NCI-H1694 (cell line): ENCODE measurements at places on chromosomes 1 and 21.

GRCh38 chr1:19028546-19029129, 72.2 kb upstream of the IFFO2 start:
- no peak for DNase-seq

DNA sequence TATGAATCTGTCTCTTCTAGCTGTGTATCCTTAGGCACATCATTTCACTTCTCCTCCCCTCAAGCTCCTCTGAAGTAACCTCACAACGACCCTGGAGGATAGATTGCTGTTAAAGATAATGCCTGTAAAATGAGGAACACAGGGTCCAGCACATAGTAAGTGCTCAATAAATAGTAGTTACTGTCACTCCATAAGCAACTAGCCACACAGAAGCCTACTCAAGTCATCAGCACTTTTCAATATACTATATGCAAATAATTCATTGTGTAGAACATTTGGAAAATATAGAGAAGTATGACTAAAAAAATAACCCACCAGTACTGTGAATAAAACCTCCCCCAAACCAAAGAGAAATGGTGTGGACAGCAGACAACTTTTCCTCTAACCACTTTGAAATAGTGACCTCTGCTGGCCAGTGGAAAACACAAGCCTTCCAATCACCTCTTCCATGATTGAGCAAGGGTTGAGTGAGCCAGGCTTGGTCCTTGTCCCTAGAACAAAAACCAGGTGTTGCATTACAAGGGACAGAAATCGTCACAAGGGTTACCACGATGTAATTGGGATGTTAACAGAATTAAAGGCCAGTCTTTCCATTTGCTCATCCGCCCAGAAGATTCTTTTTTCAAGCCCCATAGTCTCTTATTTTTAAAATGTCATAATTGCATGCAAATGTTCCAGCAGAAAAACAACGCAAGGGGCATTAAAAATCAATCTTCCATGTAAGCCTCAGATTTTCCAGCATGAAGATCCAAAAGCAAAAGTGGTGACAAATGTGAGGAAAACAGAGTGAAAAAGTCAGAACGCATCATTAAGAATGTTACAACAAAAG, 15.7 kb upstream of the GLIS1 start:
- peak; percentile 56 for DNase-seq

DNA sequence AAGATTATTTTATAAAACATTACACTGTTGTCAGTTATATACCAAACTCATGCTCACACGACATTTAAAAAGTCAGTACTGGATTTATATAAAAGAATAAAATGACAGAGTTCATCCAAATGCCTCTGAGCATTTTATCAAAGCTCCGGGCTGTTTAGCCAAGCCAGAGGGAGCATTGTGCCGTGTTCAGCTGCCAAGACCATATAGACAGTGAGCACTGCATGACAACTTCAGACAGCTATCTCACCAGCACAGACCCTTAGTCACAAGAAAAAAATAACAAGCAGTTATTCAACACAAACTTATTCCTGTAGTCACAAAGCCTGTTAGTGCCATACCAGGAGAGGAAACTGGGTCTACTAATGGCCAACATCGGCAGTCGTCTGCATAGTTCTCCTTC, 88.0 kb upstream of the PBX1 start:
- DNase-seq: no peak

DNA sequence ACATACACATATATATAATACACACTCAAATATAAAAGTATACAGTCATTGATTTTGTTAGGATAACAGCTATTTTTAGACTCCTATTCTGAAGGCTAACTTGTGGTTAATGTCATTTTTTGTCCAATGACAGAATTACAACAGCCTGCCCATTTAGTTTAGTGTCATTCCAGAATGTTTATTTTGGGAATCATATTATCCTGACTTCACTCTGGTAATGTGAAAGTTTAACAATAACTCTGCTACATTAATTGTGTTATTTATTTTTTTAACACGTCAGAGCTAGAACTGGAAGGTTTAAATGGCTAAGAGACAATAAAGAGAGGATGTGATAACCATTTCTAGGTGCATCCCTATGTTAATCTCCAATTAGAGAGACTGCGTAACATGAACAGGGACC, 648.1 kb downstream of the USP25 start:
- no peak for DNase-seq

- no peak for DNase-seq
Measured at GRCh38 chr1:219906924-219907771, 21.2 kb downstream of the SLC30A10 start.

DNA sequence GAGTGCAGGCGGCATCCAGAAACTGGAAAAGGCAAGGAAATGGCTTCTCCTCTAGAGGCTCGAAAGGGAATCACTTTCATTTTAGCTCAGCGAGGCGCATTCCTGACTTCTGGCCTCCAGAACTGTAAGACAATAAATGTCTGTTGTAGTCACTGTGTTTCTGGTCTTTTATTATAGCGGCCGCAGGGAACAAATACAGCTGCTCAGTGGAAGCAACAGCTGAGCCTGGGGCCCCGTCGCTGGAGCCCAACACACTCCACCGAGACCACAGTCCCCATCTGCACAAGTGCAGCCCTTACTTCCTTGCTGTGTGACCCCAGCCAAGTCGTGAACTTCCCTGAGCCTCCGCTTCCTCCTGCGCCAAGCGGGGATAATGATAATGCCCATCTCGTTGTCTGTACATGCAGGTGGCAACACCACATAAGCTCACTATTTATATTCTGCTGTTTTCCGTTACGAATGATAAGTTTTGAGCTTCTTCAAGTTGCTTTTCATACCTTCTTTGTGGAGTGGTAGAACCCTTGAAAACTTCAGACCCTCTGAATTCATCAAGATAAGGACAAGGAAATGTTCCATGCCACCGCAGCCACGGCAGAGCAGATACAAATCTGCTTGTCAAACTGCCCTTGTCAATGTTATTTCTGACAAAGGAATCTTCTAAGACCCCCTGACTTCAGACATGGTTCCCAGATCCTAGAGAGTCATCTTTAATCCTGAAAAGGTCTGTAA, 3.2 kb upstream of the LAPTM5 start:
- DNase-seq: no peak

- peak; percentile 66 for DNase-seq
Measured at GRCh38 chr1:235917267-235917811, 50.6 kb upstream of the LYST start.

- DNase-seq: no peak
Measured at GRCh38 chr1:204463125-204464060, 31.2 kb downstream of the PIK3C2B start.

DNA sequence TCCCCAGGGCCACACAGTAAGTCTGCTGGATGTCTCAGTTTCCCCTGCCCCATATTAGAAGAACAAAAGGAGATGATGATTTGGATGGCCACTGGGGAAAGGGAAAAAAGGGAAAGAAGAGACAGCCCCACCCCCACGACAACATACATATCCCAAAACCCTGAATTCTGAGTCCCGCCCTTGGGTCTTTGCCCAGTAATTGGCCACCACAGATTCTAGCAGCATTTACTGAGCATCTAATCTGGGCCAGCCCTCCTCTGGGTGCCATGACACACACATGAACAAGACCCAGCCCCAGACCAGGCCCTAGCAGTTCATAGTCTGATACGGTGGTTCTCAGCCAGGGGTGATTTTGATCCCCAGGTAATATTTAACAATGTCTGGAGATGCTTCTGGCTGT, 5.2 kb upstream of the TTC4 start:
- no peak for DNase-seq

DNA sequence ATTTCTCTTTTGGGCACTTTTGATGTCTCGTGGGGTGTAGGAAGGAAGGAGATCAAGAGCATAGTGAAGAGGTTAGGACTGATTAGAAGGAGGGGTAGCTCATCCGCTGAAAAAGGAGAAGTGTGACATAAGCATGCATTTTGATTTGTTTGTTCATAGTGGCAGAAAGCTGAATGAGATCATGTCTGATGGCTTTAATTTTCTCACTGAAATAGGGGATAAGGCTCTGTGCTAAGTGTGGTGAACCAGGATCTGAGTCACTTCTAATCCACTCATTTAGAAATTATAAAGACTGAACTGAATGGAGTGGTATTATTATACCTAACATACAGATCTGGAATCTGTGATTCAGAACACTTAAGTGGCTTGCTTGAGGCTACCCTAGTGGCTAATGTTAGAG, 344.5 kb downstream of the PDE4B start:
- no peak for DNase-seq

GRCh38 chr1:11790880-11791715, 14.7 kb downstream of the MTHFR start:
- DNase-seq: no peak

DNA sequence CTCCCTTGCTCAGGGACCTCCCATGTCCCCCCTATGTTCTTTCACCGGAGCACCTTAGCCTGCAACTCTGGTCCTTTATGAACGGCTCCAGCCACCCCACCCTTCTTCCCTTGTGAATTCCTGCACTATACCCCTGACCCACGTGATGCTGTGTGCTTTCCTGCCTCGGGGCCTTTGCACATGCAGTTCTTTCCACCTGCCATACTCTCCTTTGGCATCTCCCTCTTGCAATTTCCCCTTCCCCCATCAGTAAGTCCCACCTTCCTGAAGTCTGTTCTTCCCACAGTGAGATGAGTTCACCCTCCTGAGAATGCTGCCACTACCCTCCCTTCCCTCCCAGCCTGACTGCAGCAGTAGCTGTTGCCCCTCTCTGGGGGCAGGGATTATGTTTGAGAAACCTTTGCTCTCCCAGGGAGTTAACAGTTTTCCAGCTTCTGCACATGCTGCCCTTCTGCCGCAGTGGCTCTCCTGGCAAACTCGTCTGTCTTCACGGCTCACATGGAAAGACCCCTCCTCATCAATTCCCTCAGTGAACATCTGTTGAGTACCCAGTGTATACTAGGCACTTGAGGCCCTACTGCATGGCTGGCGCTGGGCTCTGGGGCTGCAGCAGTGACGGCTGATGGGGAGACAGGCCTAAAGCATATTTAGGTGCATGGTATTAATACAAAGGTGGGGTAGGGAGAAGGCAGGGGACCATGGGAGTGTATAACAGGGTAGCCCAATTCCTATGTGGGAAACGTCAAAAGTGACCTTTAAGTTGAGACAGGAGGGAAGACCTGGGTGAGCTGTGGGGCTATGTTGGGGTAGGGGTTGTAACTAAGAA, 9.7 kb downstream of the ZNF362 start:
- DNase-seq: no peak

DNA sequence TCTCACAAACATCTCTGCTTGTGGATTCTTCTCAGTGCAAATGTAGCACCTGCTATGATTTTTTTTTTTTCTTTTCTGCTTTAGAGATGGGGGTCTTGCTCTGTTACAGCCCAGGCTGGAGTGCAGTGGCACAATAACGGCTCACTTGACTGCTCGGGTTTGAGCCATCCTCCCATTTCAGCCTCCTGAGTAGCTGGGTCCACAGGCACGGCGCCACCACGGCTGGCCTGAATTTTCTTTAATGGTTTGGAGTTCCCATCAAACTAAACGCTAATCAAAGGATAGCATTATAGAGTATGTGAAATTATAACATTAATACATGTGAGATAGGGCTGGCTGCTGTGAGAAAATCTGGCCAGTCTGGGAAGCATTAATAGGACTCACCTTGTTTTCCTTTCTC, 7.2 kb upstream of the PTGER3 start:
- no peak for DNase-seq

- no peak for DNase-seq
Measured at GRCh38 chr1:45348966-45349677, 8.9 kb upstream of the MUTYH start.

- no peak for DNase-seq
Measured at GRCh38 chr21:45873418-45873817, 108.2 kb upstream of the COL6A1 start.

DNA sequence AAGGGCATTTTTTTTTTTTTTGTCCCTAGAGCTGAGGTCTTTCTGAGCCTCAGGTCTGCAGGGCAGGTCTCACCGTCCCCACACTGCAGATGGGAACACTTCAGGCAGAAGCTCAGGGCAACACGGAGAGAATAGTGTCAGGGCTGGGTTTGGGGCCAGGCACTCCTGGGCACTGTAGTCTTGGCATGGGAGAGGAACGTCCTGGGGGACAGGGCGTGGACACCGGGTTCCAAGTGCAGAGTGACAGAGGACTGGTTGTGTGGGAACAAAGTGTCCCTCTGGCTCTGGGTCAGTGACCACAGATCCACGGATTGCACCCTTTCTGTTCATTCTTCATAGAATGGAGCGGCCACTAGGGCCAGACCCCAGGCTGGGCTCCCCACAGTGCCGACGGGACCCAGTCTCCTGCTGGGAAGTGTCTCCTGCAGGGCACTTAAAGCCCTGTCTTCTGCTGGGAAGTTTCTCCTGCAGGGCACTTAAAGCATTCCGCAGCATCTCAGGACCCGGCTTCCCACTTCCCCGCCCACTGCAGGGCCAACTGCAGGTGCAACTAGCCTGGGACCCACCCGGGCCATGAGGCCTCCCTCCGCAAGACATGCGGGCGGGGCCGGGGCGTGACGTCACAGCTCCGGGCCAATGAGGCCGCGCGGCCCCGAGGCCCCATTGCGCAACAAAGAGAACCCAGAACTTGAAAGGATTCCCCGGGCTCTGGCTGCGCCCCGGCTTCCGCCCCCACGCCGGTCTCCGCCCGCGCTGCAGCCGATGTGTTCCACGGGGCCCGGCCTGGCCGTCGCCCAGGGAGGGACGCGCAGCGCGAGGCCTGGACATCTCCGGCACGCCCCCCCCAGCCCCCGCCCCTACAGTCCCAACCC, 1.2 kb downstream of the GPR153 start:
- DNase-seq: no peak

GRCh38 chr1:239951511-239952140, 140.1 kb upstream of the FMN2 start:
- peak; percentile 76 for DNase-seq

DNA sequence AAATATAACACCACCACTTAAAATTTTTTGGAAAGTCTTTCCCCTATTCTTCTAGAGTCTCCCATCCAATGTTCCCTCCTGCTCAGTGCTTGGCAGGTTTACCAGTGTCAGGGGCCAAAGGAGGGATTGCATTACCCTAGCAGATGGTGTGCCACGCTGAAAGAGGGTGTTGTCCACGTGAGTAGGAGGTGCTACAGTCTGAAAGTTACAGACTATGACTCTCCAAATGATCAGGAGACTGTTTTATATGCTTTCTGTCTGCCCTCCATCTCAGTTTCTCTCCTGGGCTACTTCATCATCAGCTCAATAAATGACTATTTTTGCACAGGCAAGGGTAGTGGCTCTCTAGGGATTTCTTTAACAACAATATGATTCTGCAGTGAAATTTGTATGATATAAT, 31.3 kb upstream of the ANGPTL7 start:
- peak; percentile 77 for DNase-seq

DNA sequence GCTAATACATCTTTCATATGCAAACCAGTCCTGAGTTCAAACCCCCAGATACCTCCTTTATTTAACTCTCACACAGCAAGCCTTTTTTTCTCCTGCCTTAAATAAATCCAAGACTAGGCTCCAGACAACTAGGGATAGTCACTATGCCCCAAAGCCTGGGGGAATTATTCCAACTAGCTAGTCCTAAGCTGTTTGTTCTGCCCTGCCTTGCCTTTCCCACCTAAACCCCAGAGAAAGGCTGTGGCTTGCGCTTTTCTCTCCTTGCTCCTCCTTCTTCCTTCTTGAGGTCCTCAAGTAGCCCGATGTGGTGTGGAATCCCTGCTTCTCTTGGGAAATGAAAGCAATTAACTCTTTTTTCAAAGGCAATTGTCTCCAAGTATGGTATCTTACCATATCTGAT, 31.8 kb downstream of the C1orf87 start:
- DNase-seq: no peak
